Regular cardiac myocyte (primary cell): ENCODE measurements at places on chromosomes 4 and X. TPM values are rescaled to one million over a fixed set of nuclear protein-coding genes. Genes with fewer than 3 reads are reported as not detected.

Gene RP2
- 15.5 and 23.4 TPM in 2 replicates for total RNA-seq

Gene NRK
- under 0.01 and 0.56 TPM in 2 replicates for total RNA-seq

Gene DLG3
- 13.8 TPM in 2 replicates for total RNA-seq

Gene MAGEA12
- not detected in 2 replicates for total RNA-seq

Gene RAI2
- total RNA-seq, result 0.38 and 0.56 TPM in 2 replicates

Gene OTOP1
- total RNA-seq, result not detected in 2 replicates

Gene ERCC6L
- total RNA-seq, result 0.56 and 11.3 TPM in 2 replicates

Gene ARAP2
- 0.96 and 4.2 TPM in 2 replicates for total RNA-seq

Gene PRSS48
- total RNA-seq, result not detected in 2 replicates

Gene PRPS2
- total RNA-seq, result 32.7 and 42.9 TPM in 2 replicates

Gene DUSP21
- total RNA-seq, result not detected in 2 replicates

Gene UNC5C
- 4.4 and 4.8 TPM in 2 replicates for total RNA-seq

Gene USP17L19
- not detected in 2 replicates for total RNA-seq

Gene NSG1
- 10.4 and 20.3 TPM in 2 replicates for total RNA-seq

Gene GATA1
- not detected in 2 replicates for total RNA-seq

Gene USP17L13
- total RNA-seq, result under 0.01 TPM in 1 of 2 replicates, not detected in the other

Gene SLC9B2
- total RNA-seq, result 16.7 and 20.6 TPM in 2 replicates

Gene GUCY1A1
- 0.19 and 0.28 TPM in 2 replicates for total RNA-seq

Gene GPRIN3
- total RNA-seq, result 0.56 and 0.58 TPM in 2 replicates

Gene SERPINA7
- total RNA-seq, result not detected in 2 replicates

Gene CT45A10
- total RNA-seq, result not detected in 2 replicates

Gene CT47B1
- not detected in 2 replicates for total RNA-seq

Gene PAGE5
- total RNA-seq, result not detected in 2 replicates

Gene ADAM29
- total RNA-seq, result not detected in 2 replicates

Gene HMX1
- under 0.01 TPM in 1 of 2 replicates, not detected in the other for total RNA-seq

Gene SPANXB1
- not detected in 2 replicates for total RNA-seq

Gene UGT2B7
- total RNA-seq, result 0.19 and 0.85 TPM in 2 replicates

Gene RPL36A
- total RNA-seq, result 278 and 320 TPM in 2 replicates

Gene CAMK2D
- total RNA-seq, result 124 and 219 TPM in 2 replicates

Gene MAGEA2
- not detected in 2 replicates for total RNA-seq

Gene TMPRSS11D
- total RNA-seq, result not detected in 2 replicates

Gene EVC2
- total RNA-seq, result 7.9 and 11.3 TPM in 2 replicates
